MV-4-11 (cell line): ENCODE measurements at places on chromosomes 4 and X.

GRCh38 chr4:26163425-26164362 is 157.1 kb upstream of the RBPJ start:
- no peak for DNase-seq

DNA sequence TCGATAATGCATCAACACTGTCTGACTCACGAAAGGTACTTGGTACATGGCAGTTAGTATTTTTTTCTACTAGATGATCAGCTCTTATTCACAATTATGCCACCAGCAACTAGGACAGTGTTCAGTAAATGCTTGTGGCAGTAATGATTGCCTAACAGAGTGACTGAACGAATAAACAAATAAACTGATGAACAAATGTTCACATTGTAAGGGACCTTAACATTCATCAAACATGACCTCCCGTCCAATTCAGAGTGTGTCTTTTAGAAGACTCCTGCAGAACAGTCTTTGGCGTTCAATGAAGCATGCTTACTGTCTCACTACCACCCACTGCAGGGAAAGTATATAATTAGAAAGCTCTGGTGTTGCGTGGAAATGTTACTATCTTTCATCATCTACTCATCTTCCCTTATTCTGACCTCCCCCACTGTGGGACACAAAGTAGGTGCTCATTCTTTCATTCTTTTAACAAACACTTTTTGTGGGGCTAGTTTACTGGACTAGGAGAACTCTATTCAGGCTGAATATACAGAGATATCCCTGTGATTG is 319.3 kb downstream of the RAB28 start:
- no peak for DNase-seq

DNA sequence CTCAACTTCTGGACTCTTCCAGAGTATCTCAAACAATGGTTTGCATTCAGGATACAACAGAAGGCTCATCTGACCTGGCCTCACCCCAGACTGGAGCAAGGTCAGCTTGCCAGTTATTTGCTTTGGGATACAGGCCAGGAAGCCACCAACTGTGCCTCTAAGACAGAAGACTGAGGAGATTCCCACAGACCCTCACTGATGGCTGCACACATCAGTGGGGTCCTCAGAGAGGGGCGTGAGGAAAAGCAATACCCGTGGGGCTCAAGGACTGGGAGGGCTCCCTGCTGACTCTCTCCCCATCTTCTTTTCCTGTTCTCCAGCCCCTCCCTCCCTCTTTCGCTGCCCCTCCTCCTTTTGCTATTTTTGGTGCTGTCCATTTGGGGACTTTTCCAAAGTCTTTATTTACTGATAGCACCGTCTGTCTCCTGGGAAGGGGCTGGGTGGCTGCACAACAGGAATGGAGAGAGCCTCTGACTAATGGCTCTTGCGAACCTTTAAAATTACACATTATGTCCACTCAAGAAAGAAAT is 23.2 kb downstream of the RELL1 start:
- no peak for DNase-seq

GRCh38 chrX:44344194-44344593 is 722 bp upstream of the EFHC2 start:
- no peak for DNase-seq

GRCh38 chrX:38375891-38376290 is 23.5 kb downstream of the OTC start:
- DNase-seq: peak; percentile 18

- DNase-seq: no peak
Observed at GRCh38 chrX:41353985-41354384, 20.0 kb downstream of the DDX3X start.

DNA sequence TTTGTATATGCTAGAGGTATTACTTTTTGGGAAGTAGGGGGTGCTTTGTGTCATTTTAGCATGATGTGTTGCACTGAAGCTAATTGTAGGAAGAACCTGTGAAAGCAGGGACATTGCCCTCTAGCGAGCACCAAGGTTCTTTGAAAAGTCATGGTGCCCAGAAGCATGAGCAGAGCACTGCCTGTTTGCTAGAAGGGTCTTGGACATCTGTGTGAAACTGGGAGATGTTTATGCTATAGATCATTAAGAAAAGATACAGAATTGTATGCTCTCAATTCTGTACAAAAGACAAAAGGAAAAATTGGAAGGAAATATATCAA is 14.7 kb downstream of the GRPR start:
- DNase-seq: peak; percentile 33

DNA sequence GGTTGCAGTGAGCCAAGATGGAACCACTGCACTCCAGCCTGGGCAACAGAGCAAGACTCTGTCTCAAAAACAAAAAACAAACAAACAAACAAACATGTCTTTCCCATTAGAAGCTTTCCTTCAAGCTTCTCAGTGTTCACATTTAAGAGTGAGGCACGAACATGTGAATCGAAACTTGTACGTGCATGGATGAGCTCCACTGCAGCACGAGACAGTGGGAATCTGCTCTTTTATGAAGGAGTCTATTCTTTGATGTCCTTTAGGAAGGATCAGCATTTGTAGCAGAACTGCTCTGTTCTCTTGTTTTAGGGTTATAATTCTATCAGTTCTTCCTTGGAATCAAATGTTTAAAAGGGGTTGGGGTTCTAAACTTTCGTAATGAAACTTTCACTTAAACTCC is 23.4 kb upstream of the ZNF518B start:
- DNase-seq: no peak
